ENCODE measurements at places on chromosomes 4 and X.
A peak's percentile ranks its signal among the peaks of the same experiment; 100 is the strongest.

- DNase-seq, result no peak
Observed at GRCh38 chr4:7962609-7963508, 23.2 kb upstream of the AFAP1 start.

DNA sequence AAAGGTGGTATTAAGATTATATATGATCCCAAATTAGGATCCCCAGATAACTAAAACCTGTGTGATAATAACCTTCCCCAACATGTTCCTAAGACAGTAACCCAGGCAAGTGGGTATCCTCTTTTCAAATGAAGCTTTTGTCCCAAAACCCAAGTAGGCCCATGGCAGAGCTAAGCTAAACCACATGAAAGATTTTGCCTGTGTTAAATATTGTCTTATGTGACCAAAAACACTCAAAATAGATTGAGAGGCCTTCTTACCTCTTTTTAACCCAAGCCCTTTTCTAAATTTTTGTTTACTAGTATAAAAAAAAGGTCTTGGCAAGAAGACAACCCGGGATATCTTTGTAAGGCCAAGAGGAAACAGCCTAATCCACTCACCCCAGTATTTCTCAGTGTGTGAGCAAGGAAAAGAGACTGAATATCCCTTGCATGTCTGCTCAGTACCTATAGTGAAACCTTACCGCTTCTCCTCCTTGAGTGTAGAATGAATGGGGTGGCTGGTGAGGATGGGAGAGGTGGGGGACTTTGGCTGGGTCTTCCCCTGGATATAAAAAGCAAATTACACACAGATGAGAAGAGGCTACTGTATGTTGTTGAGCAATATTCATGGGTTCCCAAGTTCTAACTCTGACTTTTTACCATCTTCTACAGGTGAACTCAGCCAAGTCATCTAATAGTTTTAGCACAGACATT is 188.8 kb upstream of the BMP3 start:
- DNase-seq, result no peak

DNA sequence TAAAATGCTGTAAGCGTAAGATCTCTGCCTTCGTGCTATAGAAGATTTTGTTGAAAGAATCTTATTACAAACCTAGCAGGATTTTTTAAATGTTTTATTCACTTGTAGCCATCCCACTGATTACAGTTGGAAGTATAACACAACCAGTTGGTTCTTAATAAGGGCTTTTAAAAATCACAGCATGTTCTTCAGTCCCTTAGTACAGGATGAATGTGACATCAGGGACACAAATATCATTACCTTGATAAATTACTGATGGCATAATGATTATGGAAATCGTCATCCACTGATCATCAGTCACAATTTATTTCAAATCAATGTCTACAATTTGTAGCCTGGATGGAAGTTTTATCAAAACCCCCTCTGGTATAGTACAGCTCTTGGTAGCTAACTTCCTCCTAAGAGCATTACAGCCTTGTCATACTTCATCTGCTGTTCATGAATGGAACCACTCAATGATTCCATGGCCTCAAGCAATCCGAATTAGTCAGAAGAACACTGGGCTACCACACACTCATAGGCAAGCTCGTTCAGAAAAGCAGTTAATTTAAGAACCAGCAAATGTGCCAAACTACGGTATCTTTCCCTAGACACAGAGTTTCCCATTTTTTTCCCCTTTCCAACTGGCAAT is 389.2 kb upstream of the TENM3 start:
- no peak for DNase-seq

GRCh38 chr4:41304221-41304620 is 47.5 kb downstream of the UCHL1 start:
- no peak for DNase-seq

GRCh38 chr4:114768501-114768900 is 169.9 kb downstream of the UGT8 start:
- no peak for DNase-seq

GRCh38 chr4:54107951-54108748 is 8.2 kb downstream of the GSX2 start:
- DNase-seq, result no peak

GRCh38 chr4:36317721-36318120 is 36.3 kb downstream of the DTHD1 start:
- DNase-seq, result peak; percentile 22

DNA sequence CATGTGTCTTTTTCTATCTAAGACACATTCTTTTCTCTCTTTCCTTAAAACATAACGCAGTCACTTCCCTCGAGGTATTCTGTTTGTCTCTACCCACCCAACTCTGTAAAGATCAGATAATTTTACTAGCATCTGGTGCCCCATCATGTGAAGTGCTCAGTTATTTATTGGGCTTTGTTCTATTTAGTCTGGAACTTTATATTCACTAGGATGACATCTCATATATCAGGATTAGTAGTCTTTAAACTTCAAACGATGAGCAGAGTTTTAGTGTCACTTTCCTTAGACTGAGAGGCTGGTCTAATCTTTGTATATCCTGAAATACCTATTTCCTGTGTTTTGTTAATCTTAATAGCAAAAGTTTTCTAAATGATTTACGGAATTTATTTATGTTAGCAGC is 445.5 kb upstream of the NDST3 start:
- DNase-seq, result no peak

- no peak for DNase-seq
Observed at GRCh38 chr4:177901786-177902185, 459.5 kb upstream of the AGA start.

DNA sequence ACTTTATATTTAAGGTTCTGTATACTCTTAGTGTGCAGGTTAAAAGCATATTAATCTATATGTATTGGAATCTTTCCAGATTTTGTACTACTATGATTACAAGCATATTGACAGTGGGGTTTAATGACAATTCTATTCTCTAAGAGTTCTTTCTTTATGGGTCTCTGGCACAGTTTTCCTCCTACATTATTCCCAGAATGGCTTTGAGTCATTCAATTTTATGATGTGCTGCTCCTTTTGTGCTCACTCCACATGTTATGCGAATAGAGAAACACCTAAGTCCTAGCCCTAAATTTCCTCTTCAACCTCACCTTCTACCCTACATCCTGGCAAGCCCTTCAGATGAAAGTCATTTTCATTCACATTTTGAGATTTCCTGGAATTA is 209.9 kb upstream of the DIAPH2 start:
- no peak for DNase-seq

- DNase-seq, result no peak
Observed at GRCh38 chr4:53782458-53782845, 191.2 kb upstream of the LNX1 start.

GRCh38 chr4:144504883-144505282 is 141.1 kb upstream of the HHIP start:
- DNase-seq, result no peak

DNA sequence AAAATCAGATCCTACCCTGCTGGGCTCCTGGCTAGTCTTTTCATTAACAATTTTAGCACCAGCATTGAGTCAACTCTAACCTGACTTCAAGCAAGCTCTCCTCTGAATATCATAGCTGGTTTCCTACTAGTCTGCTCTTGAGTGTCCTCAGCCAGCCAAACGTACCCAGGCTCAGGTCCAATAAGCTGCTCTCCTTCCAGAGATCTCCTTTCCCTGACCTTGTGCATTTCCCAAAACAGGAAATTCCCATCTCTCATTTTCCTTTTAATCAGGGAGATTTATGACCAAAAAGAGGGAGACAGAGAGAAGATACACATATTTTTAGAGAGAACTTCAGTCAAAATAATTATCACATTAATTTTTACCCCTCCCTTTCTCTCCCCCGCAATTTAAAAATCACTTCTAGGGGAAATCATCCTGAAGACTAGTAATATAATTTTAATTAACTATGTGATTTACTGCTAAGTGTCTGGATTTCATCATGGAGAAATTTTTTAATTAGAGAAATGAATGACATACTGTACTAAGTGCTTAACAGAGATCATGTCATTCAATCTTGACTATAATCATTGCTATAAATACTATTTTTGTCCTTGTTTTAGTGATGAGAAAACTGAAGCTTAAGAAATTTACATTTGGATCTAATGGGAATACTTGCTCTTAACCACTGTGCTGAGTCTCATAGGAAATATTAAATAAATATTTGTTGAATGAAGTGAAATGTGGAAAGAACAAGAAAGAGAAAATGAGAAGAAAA is 421.7 kb upstream of the INTU start:
- DNase-seq, result no peak

- DNase-seq, result peak; percentile 34
Observed at GRCh38 chr4:100189820-100190642, at the start of gene DDIT4L. TSS of gene DDIT4L (minus strand) at chr4:100190468. CDS start at chr4:100189983, 485 bp downstream.

DNA sequence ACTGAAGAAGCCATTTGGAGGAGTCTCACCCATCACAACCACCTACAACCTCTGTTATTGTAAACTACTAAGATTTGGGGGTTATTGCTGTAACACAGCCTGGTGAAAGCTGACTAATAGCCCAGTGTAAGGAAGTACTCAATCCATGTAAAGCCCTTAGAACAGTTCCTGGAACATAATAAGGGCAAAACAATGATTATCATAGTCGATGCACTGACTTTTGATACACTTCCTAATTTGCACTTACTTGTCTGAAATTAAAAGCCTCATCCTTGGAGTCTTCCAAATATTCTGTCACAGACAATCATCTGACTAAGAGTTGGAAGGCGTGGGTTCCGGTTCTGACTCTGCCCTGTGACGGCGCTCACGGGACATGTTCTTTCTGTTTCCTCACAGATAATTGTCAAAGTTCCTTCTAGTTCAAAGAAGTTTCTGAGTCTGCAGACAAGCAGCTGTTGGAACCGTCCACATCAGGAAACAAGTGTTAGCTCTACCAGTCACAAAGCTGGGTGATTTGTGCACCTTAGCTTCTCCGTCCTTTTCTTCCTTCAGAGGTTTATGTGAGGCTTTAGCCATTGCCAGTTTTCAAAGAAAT is 33.4 kb upstream of the RASGEF1B start:
- no peak for DNase-seq

GRCh38 chrX:56429581-56429980 is 133.8 kb upstream of the UBQLN2 start:
- DNase-seq, result no peak

DNA sequence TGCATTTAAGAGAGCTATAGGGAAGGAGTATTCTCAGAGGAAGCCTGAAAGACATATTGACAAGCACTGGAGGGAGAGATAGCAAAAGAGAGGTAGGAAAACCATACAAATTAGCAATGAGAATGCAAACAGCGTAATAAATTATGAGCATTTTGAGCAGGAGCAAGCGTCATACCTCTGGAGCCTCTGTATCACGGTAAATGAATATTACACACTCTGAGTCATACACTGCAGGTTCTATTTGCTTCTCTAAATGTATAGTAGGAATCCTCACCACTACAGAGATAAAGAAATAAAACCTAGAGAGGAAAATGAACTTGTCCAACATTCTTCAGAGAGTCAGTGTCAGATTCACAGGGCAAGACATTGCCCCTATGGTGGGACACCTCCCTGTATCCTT is 46.4 kb upstream of the GABRE start:
- no peak for DNase-seq

DNA sequence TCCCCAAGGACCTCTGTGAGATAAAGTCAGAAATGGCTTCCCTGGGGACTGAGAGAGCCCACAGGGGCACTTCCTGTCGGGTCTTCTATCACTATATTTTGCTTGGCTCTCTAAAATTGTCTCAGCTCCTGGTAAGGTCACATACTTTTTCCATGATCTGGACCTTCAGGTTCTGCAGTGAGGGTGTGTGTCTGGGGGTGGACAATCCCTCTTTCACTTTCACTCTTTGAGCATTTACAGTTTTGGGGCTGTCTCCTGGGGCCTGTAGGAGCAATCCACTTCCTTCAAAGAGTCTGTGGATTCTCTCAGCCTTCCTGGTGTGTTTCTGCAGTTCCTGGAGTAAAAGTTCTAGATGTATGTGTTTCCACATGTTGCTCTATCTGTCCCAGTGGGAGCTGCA is 335.7 kb downstream of the FSTL5 start:
- peak; percentile 32 for DNase-seq

- no peak for DNase-seq
Observed at GRCh38 chr4:139711461-139711860, 45.8 kb downstream of the MGST2 start.

GRCh38 chr4:88613417-88613875 is 21.2 kb downstream of the HERC3 start:
- DNase-seq, result no peak

GRCh38 chrX:103063191-103063845 is 653 bp downstream of the BEX1 start:
- DNase-seq, result peak; percentile 27

- DNase-seq, result no peak
Observed at GRCh38 chr4:119858176-119858575, 208.5 kb downstream of the MAD2L1 start.

DNA sequence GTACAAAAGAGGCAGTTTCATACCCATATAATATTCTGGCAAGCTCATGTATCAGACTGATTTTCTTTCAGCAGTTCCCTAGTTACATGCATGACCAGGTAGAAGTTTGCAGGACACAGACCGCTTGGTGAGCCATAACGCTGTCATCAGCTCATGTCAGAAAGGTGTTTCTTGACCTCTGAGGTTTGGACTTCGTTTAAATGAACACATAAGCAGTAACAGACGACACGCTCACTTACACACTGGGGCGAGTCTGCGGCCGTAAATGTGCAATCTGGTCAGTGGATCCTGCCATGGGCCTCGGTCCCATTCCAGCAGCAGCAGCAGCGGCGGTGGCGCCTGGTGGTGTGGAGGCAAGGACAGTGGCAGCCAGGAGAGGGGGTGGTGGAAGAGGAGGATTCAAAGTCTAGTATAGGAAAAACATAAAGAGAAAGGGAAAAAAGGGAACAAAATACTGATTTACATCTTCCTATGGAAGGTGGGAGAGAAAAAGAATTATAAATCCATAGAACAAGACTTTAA is 111.9 kb upstream of the CBR4 start:
- no peak for DNase-seq

- no peak for DNase-seq
Observed at GRCh38 chr4:5823542-5824211, 69.2 kb downstream of the CRMP1 start.

GRCh38 chr4:169282429-169283113 is 11.8 kb upstream of the SH3RF1 start:
- DNase-seq, result peak; percentile 61

DNA sequence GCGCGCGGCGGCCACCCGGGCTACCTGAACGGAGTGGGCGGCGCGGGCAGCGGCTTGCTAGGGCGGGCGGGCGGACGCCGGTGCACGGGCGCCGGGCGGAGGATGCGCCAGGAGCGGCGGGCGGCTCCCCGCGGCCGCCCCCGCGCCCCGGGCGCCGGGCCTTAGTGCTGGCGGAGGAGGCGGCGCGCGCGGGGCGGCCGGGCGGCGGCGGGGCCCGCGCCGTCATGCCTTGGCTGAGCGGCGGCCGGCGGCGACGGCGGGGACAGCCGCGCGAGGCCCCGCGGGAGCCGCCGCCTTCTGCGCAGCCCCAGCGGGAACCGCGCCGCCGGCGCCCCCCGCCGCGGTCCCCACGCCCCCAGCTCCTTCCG is 48.2 kb downstream of the CLDN34 start:
- DNase-seq, result no peak

All from fibroblast of skin of scalp (primary cell).